ENCODE measurements at places on chromosomes 11 and 22. TPM values are rescaled to one million over a fixed set of nuclear protein-coding genes. Genes with fewer than 3 reads are reported as not detected.

DNA sequence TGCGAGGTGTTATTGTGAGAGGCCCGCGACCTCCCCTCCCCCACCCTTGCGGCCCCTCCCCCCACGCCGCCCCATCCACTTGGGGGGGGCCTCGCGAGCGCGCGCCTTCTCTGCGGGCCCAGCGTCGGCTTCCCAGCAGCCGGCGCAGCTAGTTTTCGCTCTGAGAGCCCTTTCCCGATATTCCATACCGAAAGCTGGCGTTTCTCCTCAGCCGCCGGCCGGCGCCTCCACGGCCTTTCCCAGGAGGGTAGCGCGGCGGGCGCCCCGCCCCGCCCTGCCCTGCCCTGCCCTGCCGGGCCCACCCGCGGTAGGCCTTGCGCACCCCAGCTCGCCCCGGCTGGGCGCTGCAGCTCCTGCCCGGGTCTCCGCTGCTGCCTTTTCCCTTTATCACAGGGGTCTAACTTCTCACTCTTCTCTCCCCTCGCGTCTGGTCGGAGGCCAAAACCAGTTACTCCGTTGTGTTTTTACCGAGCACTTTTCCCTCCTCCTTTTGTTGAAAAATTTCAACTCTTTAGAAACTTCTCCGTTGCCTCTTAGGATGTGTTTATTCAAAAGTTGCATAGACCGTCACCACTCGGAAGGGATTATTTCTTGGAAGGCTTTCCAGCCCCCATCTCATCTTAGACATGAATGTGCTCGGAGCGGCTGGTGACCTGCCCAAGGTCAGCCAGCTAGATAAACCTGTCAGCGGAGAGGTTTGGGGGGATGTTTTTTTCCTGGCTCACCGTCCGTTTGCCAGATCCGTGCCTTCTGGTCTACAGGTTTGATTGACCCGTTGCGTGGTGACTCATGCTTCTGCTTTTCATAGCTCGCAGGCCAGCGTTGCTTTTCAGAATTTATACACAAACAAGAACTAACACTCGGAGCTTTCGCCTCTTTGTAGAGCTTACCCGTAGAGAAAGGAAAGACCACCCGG lies 648 bp downstream of the PAFAH1B2 start:
- DNase-seq = peak; percentile 94

- no peak for DNase-seq
Measured at GRCh38 chr11:68992743-68993255, 12.0 kb upstream of the MRGPRD start.

TCIRG1 gene
- 92.2 TPM for total RNA-seq

DNA sequence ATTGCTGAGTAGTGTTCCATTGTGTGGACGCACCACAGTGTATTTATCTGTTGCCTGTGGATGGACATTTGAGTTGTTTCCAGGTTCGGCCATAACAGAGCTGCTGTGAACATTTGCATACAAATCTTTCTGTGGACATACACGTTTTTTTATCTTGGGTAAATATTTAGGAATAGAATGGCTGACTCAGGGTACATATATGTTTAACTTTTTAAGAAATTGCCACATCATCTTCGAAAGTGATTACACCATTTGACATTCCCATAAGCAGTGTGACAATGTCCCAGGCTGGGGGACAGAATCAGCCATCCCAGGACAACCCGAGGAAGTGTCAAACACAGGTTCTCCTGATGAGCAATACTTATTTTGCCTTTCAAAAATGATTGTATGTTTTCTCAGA lies 87.9 kb downstream of the OSBP2 start:
- DNase-seq = no peak
